ENCODE measurements at places on chromosomes 4 and X. TPM values are rescaled to one million over a fixed set of nuclear protein-coding genes. Genes with fewer than 3 reads are reported as not detected.
A peak's percentile ranks its signal among the peaks of the same experiment; 100 is the strongest.

CSAG3 gene
- polyA plus RNA-seq = not detected

FAAH2 gene
- polyA plus RNA-seq = 0.06 TPM

CDKL2 gene
- polyA plus RNA-seq = 0.40 TPM

ADGRG4 gene
- polyA plus RNA-seq = not detected

RRAGB gene
- 7.9 TPM for polyA plus RNA-seq

FTSJ1 gene
- polyA plus RNA-seq = 26.7 TPM

ZNF630 gene
- 0.32 TPM for polyA plus RNA-seq

GPRIN3 gene
- 0.30 TPM for polyA plus RNA-seq

CFAP47 gene
- polyA plus RNA-seq = not detected

DNA sequence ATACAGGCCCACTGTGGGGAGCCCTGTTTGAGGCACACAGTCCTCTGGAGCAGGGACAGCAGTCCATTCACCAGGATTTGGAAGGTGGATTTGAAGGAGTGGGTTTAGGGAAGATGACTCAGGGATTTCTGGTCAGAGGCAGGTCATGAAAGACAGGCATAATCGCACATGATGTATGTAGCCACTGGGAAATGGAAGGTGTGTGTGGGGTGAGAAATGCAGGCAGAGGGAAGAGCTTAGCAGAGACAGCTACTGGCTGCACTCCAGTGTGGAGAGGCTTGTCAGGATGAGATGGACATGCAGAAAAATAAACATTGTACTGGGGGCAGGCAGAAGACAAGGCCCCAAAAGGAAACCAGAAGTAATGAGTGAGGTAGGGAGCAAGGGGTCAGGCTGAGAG, 85.2 kb upstream of the STS start:
- no peak for DNase-seq

GRCh38 chr4:140296335-140297220, 76.9 kb upstream of the SCOC start:
- peak; percentile 71 for DNase-seq

DNA sequence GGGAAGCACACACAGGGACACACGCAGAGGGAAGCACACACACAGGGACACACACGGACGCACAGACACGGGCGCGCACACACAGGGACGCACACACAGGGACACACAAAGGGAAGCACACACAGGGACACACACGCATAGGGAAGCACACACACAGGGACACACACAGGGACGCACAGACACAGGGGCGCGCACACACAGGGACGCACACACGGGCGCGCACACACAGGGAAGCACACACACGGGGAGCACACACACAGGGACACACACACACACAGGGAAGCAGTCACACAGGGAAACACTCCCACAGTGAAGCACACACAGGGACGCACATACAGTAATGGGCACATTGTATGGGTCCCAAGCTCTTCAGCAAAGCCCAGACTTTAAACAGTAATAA, 685.3 kb downstream of the TRIML1 start:
- no peak for DNase-seq

GRCh38 chr4:142104041-142104440, 467.7 kb downstream of the IL15 start:
- no peak for DNase-seq

DNA sequence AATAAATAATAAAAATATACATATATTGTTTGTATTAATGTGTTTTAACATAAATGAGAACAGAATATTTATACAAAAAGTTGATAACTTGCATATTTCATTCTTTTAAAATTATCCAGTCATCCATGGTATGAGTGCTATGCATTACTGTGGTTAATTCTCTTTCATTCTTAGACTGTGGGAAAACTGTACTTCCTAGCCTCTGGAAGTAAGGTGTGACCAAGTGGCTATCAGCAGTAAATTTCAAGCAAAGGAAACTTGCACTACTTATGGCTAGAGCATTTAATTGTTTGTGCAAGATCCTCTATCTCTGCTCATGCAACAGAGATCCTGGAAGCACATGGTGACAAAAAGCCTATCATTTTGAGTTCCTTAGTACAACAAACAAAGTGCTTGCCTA, 1054.5 kb upstream of the PABPC4L start:
- no peak for DNase-seq

GRCh38 chr4:152938237-152938947, 2.3 kb downstream of the FHDC1 start:
- no peak for DNase-seq

- DNase-seq = no peak
These were observed 217.3 kb upstream of the GK2 start for GRCh38 chr4:79625361-79625760.

- no peak for DNase-seq
These were observed 155.7 kb downstream of the CHIC2 start for GRCh38 chr4:53908661-53909078.

GRCh38 chr4:5045097-5045496, 6.2 kb upstream of the STK32B start:
- no peak for DNase-seq

GRCh38 chr4:24922416-24922815, 9.6 kb upstream of the CCDC149 start:
- DNase-seq = no peak
